ENCODE measurements at places on chromosomes 7 and 10.
A peak's percentile ranks its signal among the peaks of the same experiment; 100 is the strongest.

- DNase-seq: no peak
These were observed 52.1 kb downstream of the CFAP46 start for GRCh38 chr10:132890301-132890700.

GRCh38 chr10:36089790-36090440 is 447.8 kb upstream of the FZD8 start:
- DNase-seq: no peak

GRCh38 chr7:151756076-151756731 is 120.7 kb downstream of the PRKAG2 start:
- peak; percentile 49 for DNase-seq

GRCh38 chr10:120279196-120279595 is 177.8 kb upstream of the PLPP4 start:
- DNase-seq: no peak

- no peak for DNase-seq
These were observed 3.5 kb downstream of the TMEM130 start for GRCh38 chr7:98866351-98866750.

Data from activated T-helper 2 cell treated with anti-CD3 and anti-CD28 coated beads, Interferon-gamma antibody, Interleukin-2, Interleukin-4, amounts not matched to agents 10 μg/mL and 5 μg/mL and 100 μg/mL, durations not matched to agents 14 hours and 24 hours and 36 hours (primary cell).